ENCODE measurements at places on chromosomes 7 and 10. TPM values are rescaled to one million over a fixed set of nuclear protein-coding genes. Genes with fewer than 3 reads are reported as not detected.

DNA sequence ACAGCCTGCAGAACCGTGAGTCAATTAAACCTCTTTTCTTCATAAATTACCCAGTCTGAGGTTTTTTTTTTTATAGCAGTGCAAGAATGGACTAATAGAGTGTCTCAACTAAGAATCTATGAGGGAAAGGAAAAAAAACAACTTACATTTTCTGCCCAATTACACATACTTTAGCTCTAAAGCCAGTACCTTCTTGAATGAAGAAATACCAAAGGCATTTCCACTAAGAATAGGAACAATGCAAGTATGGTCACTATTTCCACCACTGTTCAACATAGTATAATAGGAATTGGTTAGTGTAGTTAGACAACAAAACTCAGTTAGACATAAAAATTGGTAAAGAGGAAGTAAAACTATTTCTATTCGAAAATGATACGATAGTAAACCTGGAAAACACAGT, 37.6 kb downstream of the MICU1 start:
- DNase-seq: no peak

DNA sequence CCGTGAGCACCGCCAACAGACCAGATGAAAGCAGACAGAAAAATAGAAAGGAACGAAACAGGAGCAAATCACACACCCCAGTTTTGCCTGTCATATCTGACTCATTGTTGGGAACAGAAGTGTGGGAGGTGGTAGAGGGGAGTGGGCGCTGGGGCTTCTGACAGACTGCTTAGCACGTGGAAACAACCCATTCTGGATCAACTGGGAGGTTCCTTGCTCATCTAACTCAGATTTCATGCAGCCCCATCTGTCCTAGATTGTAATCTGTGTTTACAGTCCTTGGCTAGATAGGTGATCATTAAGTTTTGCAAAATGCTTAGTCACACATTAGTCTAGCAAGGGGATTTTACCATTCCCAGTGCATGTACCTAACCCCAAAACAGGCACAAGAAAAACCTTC, 154.1 kb downstream of the NRP1 start:
- no peak for DNase-seq

The PHKG1 gene
- total RNA-seq: 1.4 TPM

DNA sequence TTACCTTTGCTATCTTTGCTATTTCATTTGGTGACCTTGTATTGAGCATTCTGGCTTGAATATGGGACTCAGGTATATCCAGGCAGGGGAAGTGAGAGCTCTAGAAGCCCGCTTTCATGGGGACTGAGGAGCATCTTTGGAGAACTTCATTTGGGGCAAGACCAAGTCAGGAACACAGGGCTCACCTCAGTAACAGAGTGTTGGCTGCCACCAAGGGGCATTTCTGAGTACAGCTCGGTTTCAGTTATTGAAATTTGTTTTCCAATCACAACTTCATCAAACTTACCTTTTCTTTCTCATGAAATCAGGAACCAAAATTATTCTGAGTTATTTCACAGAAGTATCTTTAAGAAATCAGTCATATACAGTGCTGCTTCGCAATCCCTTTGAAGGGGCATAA, 337.2 kb downstream of the C7orf25 start:
- no peak for DNase-seq

GRCh38 chr10:118596426-118597124, 1.1 kb upstream of the PRLHR start:
- DNase-seq: no peak

- no peak for DNase-seq
Observed at GRCh38 chr7:151152643-151153513, 14.6 kb downstream of the GBX1 start.

The GFRA1 gene
- total RNA-seq: 26.5 TPM

- DNase-seq: no peak
Observed at GRCh38 chr7:132520591-132521280, 55.5 kb downstream of the PLXNA4 start.

- DNase-seq: no peak
Observed at GRCh38 chr7:102456327-102456726, 8.3 kb downstream of the ALKBH4 start.

- no peak for DNase-seq
Observed at GRCh38 chr7:123051916-123052315, 56.4 kb upstream of the TAS2R16 start.

- no peak for DNase-seq
Observed at GRCh38 chr7:83469076-83469475, 179.9 kb downstream of the SEMA3E start.

The FOXP2 gene
- 52.7 TPM for total RNA-seq

- DNase-seq: no peak
Observed at GRCh38 chr7:92868683-92869293, 32.4 kb upstream of the CDK6 start.

The INA gene
- not detected for total RNA-seq
